ENCODE measurements at places on chromosomes 11 and 22.

DNA sequence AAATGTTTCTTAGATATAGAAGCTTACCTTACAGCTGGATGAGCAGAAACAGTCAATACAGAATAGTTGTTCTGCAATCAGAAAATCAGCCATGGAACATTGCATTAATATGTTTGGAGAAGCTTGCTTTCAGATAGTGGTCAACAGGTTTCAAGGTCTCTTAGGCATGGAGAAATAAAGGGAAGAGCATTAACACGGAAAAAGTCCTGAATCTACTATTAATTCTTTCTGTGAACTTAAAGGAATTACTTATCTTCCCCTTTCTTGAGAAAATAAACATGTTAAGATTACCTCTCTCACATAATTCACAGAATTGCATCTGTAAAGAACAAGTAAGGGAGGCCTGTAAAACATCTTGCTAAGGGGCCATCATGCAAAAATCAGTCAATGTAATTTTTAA is at the start of gene OR5B3:
Gene OR5B3, minus strand, starts transcription at position 101 of the 400 bp plus-strand sequence. CDS start 3,465 bp downstream, outside the sequence.
- no peak within 1 kb of the TSS for H3K27ac ChIP-seq
- no peak within 1 kb of the TSS for H3K4me3 ChIP-seq
- no peaks in the 10 kb centered on the region for H3K36me3 ChIP-seq
- H3K27me3 ChIP-seq, result no peaks in the 10 kb centered on the region
- no peaks in the 10 kb centered on the region for H3K4me1 ChIP-seq

DNA sequence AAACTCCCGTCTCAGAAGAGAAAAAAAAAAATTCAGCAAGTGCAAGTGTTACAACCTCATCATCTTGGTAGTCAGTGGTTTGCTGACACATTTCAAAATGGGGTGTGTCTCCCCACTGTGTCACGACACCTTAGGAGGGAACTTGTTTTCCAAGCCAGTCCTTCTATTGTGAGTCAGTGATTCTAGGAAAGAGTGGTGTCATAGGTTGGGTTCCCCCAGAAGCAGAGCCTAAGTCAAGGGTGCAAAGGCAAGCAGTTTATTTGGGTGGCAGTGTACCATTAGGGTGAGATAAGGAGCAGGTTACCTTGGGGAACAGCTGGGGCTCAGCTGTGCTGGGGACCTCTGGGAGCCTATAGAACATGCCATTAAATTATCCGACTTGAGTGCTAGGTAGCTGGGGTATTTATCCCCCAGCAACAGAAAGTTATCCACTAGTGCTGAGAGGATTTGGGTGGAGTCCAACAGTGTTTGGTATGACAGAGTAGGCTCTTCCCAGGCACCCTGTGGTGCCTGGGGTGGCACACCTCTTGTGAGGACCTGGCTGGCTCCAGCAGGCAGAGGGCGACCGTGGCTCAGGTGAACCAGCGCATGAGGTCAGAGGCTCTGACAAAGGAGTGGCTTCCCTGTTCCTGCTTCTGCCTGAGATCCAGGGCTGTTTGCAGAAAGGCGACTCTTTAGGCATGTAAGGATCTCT is 41.7 kb downstream of the KIAA1671 start:
- H3K4me1 ChIP-seq, result peaks cover 18% of the 10 kb centered on the region
- DNase-seq, result peak; percentile 20
- no peaks in the 10 kb centered on the region for H3K27me3 ChIP-seq
- H3K36me3 ChIP-seq, result no peaks in the 10 kb centered on the region
- H3K27ac ChIP-seq, result no peak overlapping the region

DNA sequence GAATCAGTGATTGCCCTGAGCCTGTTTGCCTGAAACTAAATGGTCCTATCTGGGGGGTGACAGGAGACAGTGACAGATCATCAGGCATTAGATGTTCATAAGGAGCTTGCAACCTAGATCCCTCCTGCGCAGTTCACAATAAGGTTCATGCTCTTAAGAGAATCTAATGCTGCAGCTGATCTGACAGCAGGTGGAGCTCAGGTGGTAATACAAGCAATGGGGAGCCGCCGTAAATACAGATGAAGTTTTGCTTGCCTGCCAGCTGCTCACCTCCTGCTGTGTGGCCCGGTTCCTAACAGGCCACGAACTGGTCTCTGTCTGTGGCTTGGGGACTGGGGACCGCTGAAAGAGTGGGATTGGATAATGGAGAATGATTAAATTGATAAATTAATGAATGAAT is 14.0 kb downstream of the NOX4 start:
- no peaks in the 10 kb centered on the region for H3K36me3 ChIP-seq
- no peak overlapping the region for H3K4me3 ChIP-seq
- peak; percentile 52 for DNase-seq
- H3K27me3 ChIP-seq, result no peaks in the 10 kb centered on the region

GRCh38 chr11:65916391-65916790 is 2.5 kb downstream of the C11orf68 start:
- peak overlapping the region; percentile 79 for H3K27ac ChIP-seq
- H3K4me1 ChIP-seq, result peaks cover 45% of the 10 kb centered on the region
- H3K4me3 ChIP-seq, result no peak overlapping the region

DNA sequence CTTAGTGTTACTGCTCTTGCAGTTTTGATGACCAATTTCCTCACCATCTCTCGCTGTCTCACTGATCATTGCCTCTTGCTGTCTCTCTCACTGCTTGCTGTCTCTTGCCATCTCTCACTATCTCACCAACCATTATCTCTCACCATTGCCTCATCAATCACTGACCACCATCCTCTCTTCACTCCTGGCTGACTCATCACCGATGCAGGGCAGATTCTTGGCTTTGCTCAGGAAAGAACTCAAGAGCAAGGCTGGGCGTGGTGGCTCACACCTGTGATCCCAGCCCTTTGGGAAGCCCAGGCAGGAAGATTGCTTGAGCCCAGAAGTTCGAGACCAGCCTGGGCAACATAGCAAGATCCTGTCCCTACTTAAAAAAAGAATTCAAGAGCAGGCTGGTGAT is 66.3 kb upstream of the SYN3 start:
- no peak overlapping the region for H3K4me3 ChIP-seq
- H3K27me3 ChIP-seq, result no peaks in the 10 kb centered on the region
- H3K36me3 ChIP-seq, result no peaks in the 10 kb centered on the region
- no peak overlapping the region for H3K27ac ChIP-seq
- no peaks in the 10 kb centered on the region for H3K4me1 ChIP-seq

GRCh38 chr11:78912778-78913177 is 338.1 kb upstream of the NARS2 start:
- H3K4me3 ChIP-seq, result no peak overlapping the region
- no peaks in the 10 kb centered on the region for H3K27me3 ChIP-seq
- peaks cover 2% of the 10 kb centered on the region for H3K4me1 ChIP-seq
- no peak for DNase-seq
- no peak overlapping the region for H3K27ac ChIP-seq

DNA sequence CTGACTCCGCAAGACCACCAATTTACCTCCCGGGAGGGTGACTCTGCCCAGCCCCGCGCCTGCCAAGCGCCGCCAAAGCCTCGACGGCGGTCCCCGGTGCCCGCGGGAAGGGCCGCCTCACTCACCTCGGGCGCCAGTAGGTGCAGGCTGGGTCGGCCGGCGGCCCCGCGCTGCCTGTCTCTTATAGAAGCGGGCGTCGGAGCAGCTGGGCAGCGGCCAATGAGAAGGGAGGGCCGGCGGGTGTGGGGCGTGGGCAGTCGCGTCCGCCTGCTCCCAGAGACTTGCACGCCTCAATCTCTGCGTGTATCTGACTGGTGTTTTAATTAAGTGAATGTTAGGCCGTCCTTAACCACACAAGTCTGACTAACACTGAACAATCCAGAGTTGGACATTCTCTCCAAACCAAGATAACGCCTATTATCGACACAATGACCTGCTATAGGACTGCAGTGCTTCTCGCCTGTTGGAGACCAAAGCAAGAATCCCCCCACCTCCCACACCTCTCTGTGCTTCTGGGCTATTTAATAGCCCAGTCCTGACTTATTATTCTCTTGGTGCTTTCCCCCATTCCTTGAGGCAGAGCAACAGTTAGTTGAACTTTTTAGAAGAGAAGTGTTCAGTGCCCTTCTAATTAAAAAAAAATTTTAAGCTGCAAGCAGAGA is at the start of gene TPH1:
Gene TPH1, minus strand, starts transcription at position 154 of the 662 bp plus-strand sequence. CDS start 5,507 bp downstream, outside the sequence.
- H3K27ac ChIP-seq, result no peak within 1 kb of the TSS
- no peaks in the 10 kb centered on the region for H3K4me1 ChIP-seq
- DNase-seq, result no peak
- H3K4me3 ChIP-seq, result no peak within 1 kb of the TSS

DNA sequence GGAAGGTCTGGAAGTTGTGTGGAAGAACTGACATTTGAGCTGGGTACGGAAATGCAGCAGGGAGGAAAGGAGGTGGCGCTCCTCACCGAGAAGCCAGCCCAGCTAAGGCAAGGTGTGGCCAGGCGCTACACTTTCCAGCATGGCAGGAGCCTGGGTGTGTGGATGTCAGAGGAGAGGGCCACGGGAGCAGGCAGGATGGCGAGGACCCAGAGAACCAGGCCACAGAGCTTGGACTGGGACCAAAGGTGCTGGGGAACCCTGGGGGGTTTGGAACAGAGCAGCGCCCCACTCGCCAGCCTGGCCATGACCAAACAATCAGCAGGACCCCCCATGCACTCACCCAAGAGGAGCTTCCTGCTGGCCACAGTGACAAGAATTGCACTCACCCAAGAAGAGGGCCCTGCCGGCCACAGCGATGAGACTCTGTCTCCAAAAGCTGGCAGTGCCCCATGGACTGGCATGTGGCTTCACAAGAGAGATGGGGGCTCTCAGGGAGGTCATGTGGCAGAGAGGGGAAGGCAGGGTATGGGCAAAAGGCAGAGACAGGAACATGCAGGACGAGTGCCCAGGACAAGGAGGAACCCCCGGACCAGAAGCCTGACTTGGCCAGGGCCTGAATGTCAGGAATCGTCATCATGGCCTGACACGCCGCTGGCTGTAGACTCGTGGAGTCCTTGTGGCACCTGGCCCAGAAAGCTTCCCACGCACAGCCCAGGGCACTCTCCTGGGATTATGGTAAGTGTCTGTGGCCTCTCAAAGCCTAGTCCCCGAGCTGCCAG is 45.4 kb downstream of the IGF2 start:
- DNase-seq, result no peak
- no peaks in the 10 kb centered on the region for H3K4me1 ChIP-seq
- no peak overlapping the region for H3K4me3 ChIP-seq
- no peaks in the 10 kb centered on the region for H3K27me3 ChIP-seq
- H3K27ac ChIP-seq, result no peak overlapping the region

DNA sequence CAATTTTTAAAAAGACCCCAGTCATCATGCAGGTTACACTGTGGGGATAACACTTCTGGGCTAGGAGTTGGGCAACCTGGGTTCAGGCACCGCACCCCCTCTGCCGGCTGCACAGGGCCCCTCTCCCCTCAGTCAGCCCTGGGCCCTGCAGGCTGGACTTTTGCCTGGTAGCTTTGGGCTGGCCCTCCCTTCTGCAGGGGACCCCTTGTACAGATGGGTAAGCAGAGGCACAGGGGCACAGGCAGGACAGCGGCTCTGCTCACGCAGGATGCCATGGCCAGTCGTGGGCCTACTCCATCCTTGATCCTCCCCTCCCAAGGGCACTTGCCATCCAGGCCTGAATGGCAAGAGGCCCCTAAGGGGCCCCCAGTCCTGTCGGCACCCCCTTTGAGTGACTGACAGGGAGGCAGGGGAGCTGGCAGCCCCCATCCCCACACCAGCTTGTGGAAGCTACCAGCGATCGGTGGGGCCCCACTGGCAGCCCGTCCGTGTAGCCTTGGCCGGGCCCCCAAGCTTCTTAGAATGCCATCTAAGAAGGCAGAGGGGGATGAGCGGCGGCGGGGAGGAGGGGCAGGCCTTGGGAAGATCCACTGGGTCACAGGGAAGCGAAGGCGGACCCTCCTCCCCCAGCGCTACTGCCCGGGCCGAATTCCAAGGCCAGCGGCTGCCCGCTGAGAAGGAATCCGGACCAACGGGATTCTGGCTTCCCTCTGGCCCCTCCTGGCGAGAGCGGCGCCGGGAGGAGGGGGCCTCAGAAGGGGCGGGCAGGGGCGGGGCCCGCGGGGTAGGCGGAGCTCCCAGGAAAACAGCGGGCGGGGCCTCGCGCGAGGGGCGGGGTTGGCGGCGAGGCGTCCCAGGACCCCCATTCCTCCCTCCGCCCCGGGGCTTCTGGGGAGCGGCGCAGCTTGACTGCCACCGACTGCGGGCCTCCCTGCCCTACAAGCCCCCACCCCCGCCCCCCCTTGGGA is 6.8 kb upstream of the CHKA start:
- no peaks in the 10 kb centered on the region for H3K36me3 ChIP-seq
- H3K27me3 ChIP-seq, result no peaks in the 10 kb centered on the region
- H3K4me1 ChIP-seq, result peaks cover 14% of the 10 kb centered on the region
- peak overlapping the region; percentile 91 for H3K27ac ChIP-seq

GRCh38 chr22:42611051-42611450 is 3.6 kb downstream of the POLDIP3 start:
- H3K4me3 ChIP-seq, result no peak overlapping the region
- no peak for DNase-seq
- no peak overlapping the region for H3K27ac ChIP-seq
- no peaks in the 10 kb centered on the region for H3K27me3 ChIP-seq
- H3K36me3 ChIP-seq, result peaks cover 25% of the 10 kb centered on the region
- H3K4me1 ChIP-seq, result peaks cover 16% of the 10 kb centered on the region

- H3K36me3 ChIP-seq, result no peaks in the 10 kb centered on the region
- peak; percentile 63 for DNase-seq
- H3K27me3 ChIP-seq, result no peaks in the 10 kb centered on the region
- no peak overlapping the region for H3K4me3 ChIP-seq
- no peaks in the 10 kb centered on the region for H3K4me1 ChIP-seq
These were observed 142.9 kb upstream of the ZBED5 start for GRCh38 chr11:11000579-11001283.

GRCh38 chr22:27651486-27651885 is 150.1 kb downstream of the MN1 start:
- H3K27ac ChIP-seq, result no peak overlapping the region
- no peaks in the 10 kb centered on the region for H3K27me3 ChIP-seq
- no peak for DNase-seq
- H3K4me1 ChIP-seq, result no peaks in the 10 kb centered on the region
- no peaks in the 10 kb centered on the region for H3K36me3 ChIP-seq

GRCh38 chr11:85558411-85558810 is 68.7 kb downstream of the DLG2 start:
- H3K4me1 ChIP-seq, result no peaks in the 10 kb centered on the region
- H3K27ac ChIP-seq, result no peak overlapping the region
- H3K27me3 ChIP-seq, result no peaks in the 10 kb centered on the region
- DNase-seq, result no peak
- H3K4me3 ChIP-seq, result no peak overlapping the region
- no peaks in the 10 kb centered on the region for H3K36me3 ChIP-seq

DNA sequence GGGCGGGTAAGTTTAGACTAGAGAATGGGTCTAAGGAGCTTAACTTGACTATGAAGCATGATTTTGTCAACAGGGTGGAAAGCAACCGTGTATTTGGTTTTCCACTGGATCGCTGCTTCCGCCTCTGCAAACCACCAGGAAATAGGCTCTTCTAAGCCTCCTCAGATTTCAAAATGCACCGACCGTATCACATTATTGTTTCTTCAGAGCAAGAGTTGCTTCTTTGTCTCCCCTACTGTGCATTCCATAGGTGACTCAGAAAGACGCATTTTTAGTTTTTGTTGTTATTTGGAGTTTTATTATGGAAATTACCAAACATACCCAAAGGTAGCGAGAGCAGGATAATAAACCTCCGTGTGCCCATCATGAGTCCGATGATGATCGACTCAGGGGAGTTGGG is 64.3 kb upstream of the RASD2 start:
- H3K27me3 ChIP-seq, result no peaks in the 10 kb centered on the region
- no peaks in the 10 kb centered on the region for H3K36me3 ChIP-seq
- DNase-seq, result no peak
- no peaks in the 10 kb centered on the region for H3K4me1 ChIP-seq

All from trophoblast cell (in vitro differentiated cells and primary cell).